Stimulated activated CD8-positive, alpha-beta memory T cell treated with anti-CD3 and anti-CD28 coated beads, Interleukin-12 subunit alpha, Interleukin-12 subunit beta, amount 100 ng/mL, for 4 hours (primary cell): ENCODE measurements at places on chromosomes 5 and 9.

- no peak for DNase-seq
Observed at GRCh38 chr5:26530305-26530704, 508.1 kb downstream of the CDH9 start.

GRCh38 chr5:10351199-10351905, 2.1 kb upstream of the MARCHF6 start:
- no peak for DNase-seq

GRCh38 chr9:79224672-79225433, 346.9 kb upstream of the TLE4 start:
- no peak for DNase-seq

DNA sequence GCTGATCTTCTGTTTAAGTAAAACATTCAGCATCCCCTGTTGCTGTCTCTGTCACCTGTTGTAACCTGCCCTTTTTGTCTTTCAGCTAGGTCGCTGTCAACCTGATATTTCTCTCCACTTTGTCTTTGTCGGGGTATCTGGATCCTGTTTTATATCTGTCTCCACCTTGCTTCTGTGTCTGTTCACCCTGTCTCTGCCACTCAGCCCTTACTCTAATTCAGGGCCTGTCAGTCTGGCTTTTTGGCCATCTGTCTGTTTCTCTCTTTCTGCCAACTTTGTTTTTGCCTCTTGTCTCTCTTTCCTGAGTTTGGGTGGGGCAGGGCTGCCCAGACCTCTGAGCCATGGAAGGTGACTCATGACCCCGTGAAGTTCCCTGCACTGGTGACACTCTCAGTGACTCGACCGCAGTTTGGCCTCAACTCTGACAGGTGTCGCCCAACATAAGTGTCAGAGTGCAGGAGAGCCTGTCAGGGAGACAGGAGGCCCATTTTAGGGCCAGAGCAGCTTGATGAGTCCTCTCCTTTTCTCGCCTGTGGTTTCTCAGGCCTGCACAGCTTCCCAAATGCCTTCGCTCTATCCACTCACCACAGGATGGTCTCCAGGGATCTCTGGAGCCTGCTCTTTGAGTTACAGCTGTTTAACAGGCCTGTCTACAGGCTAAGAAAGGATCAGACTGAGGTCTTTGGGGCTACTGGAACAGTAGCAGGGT, 868 bp downstream of the ZBTB43 start:
- DNase-seq, result peak; percentile 62

- DNase-seq, result no peak
Observed at GRCh38 chr5:21225223-21226064, 1237.4 kb upstream of the CDH18 start.

GRCh38 chr5:113213551-113214425, 221.0 kb downstream of the TSSK1B start:
- DNase-seq, result no peak

GRCh38 chr9:74718709-74719108, 169.0 kb downstream of the TRPM6 start:
- no peak for DNase-seq

DNA sequence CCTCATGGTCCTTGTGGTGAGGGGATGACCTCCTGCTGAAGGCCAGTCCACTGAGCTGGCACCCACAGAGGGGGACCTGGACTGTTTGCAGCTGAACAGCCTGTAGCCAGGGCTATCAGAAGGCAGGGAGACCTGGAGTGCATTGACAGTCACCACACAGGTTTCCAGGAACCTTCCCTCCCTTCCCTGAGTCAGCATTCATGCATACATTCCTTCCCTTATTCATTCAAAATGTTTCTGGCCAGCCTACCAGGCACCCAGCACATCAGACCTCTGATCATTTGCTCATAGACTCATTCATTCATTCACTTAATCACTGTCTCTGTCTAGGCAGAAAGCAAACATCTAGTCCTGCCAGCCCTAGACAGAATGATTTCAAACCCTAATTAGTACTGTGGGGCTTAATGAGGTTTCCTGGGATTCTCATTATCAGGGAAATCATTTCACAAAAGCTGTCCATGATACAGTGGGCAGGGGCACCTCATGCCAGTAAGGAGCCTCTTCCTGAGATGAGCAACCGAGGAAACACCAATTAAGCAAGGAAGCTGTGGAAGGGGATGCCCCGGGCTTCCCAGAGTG, 110.1 kb upstream of the PPP1R26 start:
- no peak for DNase-seq
